Ovary (tissue), 10 donors: ENCODE measurements at places on chromosomes 7 and 10. TPM values are rescaled to one million over a fixed set of nuclear protein-coding genes. Genes with fewer than 3 reads are reported as not detected.

DNA sequence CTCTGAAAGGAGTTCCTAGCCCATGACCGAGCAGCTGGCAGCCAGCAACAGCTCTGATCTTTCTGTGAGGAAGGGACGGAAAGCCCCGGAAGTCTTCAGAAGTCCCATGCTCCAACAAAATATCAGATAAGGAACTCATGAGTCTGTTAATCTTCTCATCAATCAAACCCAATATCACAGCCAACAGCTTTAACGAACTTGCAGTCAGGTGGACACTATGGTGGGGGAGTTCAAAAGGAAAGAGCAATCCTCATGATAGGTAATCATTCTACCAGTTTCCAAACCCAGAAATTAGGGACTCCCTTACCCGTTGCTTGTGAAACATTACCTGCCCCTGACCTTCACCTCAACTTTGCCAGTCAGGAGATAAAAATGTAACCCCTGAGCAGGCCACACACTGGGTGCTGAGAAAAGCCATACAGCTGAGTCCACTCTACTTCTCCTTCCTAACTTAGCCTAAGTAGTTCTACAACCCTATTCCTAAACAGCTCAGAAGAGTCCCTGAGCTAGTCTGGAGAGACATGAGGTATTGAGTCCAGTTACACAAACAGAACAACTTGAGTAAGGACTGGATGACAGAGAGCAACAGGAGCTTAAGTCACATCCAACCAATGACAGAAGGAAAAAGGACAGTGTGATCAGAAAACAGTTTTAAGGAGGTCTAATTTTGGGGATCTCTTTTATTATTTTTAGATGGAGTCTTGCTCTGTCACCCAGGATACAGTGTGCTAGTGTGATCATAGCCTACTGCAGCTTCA, 2.2 kb downstream of the NDST2 start:
- no peak for DNase-seq

- DNase-seq = no peak
Measured at GRCh38 chr10:13681528-13681927, 94.8 kb downstream of the PRPF18 start.

GRCh38 chr10:57579926-57580325, 687.8 kb downstream of the IPMK start:
- no peak for DNase-seq

GRCh38 chr10:80535671-80536360, 1.9 kb upstream of the SH2D4B start:
- DNase-seq = peak; percentile 72

DNA sequence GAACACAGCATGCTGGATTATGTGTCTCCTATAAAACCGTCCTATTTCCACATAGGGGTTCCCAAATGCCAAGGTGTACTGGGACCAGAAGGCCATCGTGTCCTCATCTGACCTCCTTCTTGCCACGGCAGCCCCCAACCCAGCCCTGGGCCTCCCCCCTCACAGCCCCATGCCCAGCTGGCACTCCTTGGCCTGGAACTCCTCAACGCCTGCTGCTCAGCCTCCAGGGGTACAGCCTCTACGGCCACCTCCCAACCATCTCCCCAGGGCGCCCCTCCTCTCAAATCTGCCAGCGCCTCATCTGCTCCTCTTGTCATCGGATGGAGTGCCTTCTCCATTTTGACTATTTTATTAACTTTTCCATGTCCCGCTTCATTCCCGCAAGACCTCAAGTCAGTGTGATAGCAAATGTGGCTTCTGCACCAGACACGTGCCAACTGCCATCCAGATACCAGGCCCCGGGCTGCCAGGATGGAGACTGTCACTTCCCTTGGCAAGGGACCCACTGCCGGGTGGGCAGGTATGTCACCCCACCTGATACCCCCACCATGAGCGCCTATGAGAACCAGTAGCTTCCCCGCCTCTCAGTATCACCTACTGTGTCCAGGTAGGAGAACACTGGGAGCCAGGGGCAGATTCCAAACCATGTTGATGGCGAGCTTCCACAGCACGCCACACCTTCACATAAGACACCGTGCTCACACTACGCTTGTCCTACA, 106.7 kb downstream of the EBF3 start:
- no peak for DNase-seq

DNA sequence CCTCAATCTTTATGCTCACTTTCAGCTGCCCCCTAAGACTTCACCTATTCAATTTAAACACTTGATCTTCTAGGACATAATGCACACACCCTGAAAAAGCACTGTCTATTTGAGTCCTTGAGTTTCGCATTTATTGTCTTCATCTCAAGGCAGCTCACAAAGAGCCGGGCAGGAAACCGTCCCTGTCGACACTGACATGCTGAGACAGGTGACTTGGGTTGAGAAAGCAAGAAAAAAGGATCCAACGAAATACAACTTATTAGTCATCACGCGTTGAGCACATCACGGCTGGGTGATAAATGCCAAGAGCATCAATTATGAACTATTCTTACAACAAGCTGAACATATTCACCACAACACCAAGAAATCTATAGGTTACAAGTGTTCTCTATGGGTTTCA, 91.1 kb downstream of the CALN1 start:
- DNase-seq = no peak

- no peak for DNase-seq
Measured at GRCh38 chr10:69965086-69965485, 87.6 kb upstream of the MACROH2A2 start.

DNA sequence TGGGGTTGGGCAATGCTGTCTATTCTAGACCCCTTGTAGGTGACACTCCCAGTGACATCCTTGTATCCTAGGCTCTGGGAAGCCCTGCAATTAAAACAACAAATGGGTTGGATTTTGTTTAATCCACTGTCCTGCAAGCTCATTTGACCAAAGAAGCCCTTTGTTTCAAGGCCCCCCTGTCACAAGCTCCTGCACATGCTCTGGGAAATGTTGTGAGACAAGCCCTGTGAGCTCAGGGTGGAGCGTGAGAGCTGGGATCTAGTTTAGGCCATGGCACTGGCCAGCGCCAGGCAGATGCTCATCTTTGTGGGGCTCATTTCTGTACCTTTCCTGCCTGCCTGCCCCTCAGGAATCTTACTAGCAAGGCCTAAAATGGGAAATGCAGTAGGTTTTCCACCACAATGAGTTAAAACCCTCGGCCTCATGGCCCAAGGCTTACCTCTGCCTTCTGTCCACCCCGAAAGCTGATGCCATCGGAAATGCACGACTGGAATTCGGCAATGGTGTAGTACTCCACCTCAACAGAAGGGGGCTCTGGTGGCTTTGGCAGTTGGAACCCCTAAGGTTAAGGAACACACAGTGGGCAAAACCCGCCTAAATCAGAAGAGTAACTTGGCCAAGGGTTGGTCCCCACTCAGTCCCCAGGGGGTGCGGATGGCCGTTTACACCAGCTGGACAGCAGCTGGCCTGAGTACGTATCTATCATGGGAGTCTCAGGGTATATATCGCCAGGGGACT, 112.0 kb downstream of the NEURL1 start:
- peak; percentile 63 for DNase-seq

Gene EN2
- total RNA-seq = not detected

Gene ANKRD26
- 7.1 TPM for total RNA-seq

Gene OR2A5
- not detected for total RNA-seq

Gene ZNF425
- 2.9 TPM for total RNA-seq

Gene GPR22
- not detected for total RNA-seq

Gene APBB1IP
- 6.6 TPM for total RNA-seq

Gene ATP5F1C
- 169 TPM for total RNA-seq
